ENCODE measurements at places on chromosomes 16 and 17.

DNA sequence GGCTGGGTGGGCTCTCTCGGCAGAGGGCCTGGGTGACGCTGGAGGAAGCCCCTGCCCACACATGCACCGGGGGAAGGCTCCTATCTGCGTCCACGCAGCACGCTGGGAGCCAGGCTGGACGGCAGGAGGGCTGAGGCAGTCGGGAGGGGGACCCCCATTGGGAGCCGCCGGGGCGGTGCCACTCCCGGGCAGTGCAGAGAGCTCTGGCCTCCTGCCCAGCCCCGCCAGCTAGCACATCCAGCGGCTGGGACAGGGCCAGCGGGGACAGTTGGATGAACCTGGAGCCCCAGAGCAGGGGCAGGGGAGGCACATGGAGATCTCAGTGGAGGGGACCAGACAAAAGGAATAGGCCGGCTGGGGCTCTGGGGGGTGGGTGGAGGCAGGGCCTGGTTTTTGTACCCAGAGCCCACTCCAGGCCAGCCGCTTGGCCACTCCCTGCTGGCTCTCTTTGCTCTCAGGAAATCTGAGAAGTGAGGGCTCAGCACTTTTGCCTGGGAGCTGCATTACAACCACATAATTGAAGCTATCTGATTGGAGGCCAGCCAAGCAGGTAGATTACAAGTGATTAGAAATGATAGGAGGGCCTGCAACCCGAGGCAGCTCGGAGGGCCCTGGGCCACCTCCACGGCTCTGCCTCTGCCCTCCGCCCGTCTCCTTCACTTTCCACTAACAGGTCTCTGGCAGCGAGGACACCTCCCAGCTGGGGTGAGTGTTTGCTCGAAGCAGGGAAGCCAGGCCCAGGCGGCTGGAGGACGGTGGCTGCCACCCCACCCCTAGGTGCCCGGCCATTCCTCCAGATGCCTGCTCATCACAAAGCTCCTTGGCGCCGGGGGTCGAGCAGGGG lies 40.1 kb downstream of the ENGASE start:
- DNase-seq, result no peak

DNA sequence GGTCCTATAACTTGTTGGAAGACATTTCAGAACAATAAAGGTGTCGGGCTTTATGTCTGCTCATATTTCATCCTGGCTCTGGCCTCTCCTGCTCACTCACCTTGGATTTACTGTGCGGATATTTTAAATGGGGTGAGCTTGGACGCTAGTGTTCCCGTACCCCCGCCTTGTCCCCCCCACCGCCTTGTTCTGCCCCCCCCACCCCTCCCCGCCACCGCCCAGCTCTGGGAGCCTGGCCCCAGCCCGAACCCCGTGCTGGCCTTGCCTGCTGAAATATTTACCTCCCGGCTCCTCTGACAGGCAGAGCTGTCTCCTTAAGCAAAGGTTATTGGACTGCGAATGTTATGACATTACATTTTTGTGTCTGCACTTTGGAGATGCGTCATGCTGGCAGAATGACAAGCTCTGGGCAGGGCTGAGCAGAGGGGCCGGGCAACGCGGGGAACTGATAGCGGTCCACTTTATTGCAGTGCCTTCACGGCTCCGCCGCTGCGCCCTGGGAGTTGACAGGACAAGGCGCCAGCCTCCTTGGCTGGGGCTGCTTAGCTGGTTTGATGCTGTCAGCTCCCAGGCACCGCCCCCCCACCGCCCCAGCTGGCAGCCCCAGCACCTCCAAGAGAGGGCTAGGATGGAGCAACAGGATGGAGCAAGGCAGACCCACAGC lies 222.5 kb upstream of the GSE1 start:
- DNase-seq, result no peak

DNA sequence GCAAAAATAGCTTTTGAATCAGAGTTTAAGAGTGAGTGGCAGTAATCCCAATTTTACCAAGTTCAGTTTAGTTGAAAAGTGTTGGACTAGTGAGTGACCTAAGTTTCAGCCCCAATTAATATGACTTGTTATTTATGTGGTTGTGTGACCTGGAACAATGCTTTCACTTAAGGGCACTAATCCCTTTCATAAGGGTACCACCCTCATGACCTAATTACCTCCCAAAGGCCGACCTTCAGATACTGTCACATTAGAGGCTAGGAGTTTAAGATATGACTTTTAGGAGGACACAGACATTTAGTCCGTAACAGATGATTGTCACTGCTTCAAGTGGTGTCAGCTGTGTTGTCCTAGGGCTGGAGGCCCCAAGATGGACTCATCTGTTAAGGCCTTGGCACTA lies 190.0 kb downstream of the IRX3 start:
- no peak for DNase-seq

- no peak for DNase-seq
Observed at GRCh38 chr16:84919269-84919668, 92.1 kb downstream of the ZDHHC7 start.

GRCh38 chr16:31090540-31090939 lies 1.8 kb upstream of the PRSS53 start:
- no peak for DNase-seq

DNA sequence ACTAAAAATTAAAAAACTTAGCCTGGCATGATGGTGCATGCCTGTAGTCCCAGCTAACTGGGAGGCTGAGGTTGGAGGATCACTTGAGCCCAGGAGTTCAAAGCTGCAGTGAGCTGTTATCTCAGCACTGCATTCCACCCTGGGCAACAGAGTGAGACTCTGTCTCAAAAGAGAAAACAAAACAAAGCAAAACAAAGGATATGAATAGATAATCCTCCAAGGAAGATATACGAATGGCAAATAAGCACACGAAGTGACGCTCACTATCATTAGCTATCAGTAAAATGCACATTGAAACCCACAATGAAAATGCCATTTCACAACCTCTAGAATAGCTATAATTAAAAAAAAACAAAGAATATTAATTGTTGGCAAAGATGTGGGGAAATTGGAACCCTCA lies 386.2 kb upstream of the CCL2 start:
- no peak for DNase-seq

DNA sequence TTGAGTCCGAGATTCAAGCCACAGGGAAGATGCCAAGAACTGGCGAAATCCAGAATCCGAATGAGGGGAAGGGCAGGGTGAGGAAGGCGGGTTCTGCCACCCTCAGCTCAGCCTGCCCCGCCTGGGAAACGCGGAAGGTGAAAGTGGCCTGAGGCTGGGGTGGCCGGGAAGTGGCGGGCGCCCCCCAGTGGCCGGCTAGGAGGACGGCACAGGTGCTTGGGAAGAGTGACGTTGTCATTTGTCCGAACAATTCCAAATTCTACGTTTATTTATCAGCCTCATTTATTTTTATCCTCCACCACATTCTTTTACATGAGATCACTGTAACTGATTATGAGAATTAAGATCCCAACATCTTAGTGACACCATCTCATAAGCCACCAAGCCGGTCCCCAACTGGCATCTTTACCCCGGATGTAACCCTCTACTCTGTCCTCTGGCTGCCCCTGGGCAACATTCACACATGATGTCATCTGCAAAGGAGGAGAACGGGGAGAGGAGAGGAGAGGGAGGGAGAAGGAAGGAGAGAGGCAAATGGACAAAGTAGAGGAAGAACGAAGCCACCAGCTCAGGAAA lies 21.3 kb downstream of the SRCIN1 start:
- DNase-seq, result peak; percentile 75

DNA sequence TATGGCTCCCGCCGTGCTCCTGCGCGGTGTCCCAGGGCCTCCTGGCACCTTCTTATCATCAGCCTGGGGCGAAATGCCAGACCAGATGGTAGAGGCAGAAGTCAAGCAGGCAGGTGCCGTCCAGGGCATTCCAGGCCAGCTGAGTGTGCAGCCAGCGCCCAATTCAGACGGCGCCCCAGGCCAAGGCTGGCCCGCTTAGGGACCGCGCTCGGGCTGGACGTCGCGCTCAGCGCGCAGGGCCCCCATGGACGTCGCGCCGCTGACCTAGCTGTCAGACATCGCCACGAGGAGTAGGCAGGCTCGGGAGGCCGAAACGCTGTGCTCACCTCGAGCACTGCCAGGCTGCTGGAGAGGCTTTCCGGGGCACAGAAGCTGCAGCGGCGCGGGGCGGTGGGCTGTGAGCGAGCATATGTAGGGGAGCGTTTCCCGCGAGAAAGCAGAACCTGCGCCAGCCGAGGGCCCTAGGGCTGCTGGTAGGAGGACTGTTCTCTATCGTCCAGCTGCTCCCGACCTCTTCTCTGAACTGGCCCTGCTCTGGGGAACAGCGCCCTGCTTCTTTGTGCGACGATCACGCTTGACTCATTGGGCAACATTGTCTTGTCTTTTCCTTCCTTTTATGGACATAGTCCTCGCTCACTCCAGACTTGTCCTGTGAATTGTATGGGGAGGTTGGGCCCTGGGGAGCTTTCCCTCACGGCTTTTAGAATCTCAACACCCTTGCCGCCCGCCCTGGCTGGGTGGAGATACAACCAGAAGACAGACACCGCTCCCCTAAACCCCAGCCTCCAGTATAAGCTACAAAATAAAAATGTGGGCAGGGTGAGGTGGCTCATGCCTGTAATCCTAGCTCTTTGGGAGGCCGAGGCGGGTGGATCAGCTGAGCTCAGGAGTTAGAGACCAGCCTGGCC lies 8.4 kb upstream of the CA4 start:
- no peak for DNase-seq

- no peak for DNase-seq
Observed at GRCh38 chr17:57864273-57864672, 14.4 kb upstream of the MRPS23 start.

DNA sequence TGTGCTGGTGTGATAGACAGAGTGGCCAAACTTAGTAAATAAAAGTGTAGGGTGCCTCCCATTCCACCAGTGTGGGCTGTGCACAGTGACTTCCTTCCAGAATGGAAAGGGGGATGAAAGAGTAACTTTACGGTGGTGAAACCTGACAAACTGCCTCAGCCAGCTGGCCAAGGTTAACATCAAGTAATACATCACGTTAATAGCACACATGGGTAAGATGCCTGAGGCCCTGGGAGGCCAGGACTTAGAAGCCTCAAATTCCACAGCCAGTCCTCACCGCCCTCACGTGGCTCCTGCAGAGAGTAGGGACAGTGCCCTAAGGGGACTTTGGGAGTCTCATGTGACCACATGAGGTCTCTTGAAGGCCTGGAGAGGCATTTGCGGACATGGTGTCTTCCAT lies 14.1 kb downstream of the RMI2 start:
- no peak for DNase-seq

DNA sequence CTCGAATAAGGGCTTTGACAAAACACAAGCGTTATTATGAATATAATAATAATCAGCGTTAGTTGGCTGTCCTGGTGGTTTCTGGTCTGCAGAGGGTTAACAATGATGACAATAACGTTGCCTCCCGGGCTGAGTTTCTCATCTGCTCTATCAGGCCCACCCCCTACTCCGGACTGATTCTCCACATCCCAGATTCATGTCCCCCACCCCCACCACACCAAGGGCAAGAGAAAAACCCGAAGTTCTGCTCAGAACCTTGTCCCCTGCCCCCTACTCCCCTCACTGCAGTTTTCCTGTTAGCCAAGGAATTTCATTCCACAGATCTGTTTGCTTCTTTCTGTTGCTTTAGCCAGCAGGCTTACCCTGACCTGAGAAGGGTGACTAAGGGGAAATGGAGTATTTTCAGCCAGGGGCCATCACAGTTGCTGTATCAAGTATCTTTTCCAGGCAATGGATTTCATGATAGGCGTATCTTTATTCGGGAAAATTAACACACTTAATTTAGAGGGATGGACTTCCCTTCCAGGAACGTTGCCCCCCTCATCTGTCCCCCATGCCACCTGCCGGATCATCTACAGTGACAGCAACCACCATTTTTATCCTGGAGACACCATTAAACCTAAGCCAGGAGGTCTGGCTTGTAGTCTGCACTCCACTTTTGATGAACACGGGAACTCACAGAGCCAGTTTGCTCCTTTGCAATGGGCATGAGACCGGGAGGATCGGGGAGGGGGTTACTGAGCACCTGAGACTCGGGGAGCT lies 23.7 kb downstream of the ALOX15 start:
- DNase-seq, result no peak

- no peak for DNase-seq
Observed at GRCh38 chr17:45366049-45366448, 49.2 kb upstream of the MAP3K14 start.

GRCh38 chr17:17682293-17682736 lies 1.1 kb downstream of the RAI1 start:
- peak; percentile 74 for DNase-seq

DNA sequence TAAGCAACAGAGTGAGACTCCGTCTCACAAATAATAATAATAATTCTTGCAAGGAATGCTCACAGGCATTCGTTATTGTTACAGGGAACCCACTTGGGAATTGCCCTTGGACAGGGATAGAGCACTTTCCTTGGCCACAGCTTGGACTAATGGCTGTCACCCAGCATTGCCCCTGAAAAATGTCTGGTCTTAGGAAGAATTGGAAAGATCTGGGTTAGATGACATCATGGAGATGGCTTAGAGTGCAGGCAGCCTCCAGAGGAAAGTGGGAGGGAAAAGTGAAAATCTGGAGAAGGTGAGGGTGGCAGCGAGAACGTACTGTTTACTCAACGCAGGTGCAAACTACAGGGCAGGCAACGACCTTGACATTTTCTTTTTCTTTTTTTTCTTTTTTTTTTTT lies 59.3 kb upstream of the MRTFB start:
- no peak for DNase-seq

GRCh38 chr17:8022360-8023003 lies 16.4 kb upstream of the ALOX15B start:
- DNase-seq, result no peak

DNA sequence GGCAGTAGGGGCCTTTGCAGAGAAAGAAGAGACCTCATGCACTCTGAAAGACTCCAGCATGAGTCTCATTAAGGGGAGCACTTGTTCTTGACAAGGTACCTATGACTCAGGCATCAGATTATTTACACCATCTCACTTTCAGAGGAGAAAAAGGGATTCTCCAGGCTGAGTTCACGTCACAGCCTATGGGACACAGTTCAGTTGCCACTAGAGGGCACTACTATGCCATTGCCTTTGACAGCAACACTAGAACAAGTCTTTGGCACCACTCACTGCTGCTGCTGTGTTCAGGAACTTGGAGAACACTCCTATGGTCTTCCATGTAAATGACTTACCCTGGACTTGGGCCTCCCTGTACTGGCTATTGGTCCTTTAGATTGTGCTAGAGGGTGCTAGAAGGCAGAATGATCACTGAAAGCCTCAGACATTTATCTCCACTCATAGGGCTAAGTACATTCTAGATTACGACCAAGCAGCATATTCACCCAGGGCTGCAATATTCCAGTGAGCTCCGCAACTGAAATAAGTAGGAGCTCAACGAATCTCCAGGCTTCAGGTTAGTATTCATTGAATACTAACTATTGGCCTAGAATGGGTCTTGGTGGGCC lies 225.1 kb upstream of the CA10 start:
- no peak for DNase-seq
